Cerebellar nuclear complex (tissue), 1 donor: ENCODE measurements at places on chromosomes 16 and 17.
A peak's percentile ranks its signal among the peaks of the same experiment; 100 is the strongest.

DNA sequence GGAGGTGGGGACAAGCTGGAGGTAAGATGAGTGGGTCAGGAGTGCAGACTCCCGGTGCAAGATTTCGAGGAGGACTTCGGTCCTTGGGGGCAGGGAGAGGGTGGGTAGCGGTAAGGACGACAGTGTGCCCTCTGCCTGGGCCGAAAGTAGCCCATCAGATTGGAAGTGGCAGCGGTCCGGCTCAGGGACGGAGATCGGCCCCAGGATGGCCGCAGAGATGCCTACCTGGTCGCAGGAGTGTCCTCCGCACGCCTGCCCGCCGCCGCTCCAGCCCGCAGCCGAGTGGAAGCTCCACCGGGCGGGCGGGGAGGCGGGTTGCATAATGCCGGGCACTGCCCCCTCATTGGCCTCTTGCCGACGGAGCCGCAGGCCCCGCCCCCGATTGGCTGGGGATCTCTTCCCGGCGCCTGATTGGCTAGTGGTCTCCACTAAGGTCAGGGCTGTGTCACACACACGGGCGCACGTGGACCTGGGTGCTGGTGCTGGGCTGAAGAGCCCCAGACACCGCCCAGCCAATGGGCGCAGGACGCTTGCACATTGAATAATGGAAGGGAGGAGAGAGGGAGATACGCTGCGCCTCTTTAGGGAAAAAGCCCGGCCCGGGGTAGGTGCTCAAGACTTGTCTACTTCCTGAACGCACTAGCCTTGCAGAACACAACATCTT is at the start of gene PER1:
TSS of gene PER1 (minus strand) at position 293 of the 664 bp plus-strand sequence. CDS start 1,698 bp downstream, outside the sequence.
- peak; percentile 98 for DNase-seq

- no peak for DNase-seq
These were observed 1.3 kb upstream of the HERPUD1 start for GRCh38 chr16:56930486-56931270.

GRCh38 chr16:84410361-84411138 is 42.2 kb downstream of the ATP2C2 start:
- DNase-seq = no peak

DNA sequence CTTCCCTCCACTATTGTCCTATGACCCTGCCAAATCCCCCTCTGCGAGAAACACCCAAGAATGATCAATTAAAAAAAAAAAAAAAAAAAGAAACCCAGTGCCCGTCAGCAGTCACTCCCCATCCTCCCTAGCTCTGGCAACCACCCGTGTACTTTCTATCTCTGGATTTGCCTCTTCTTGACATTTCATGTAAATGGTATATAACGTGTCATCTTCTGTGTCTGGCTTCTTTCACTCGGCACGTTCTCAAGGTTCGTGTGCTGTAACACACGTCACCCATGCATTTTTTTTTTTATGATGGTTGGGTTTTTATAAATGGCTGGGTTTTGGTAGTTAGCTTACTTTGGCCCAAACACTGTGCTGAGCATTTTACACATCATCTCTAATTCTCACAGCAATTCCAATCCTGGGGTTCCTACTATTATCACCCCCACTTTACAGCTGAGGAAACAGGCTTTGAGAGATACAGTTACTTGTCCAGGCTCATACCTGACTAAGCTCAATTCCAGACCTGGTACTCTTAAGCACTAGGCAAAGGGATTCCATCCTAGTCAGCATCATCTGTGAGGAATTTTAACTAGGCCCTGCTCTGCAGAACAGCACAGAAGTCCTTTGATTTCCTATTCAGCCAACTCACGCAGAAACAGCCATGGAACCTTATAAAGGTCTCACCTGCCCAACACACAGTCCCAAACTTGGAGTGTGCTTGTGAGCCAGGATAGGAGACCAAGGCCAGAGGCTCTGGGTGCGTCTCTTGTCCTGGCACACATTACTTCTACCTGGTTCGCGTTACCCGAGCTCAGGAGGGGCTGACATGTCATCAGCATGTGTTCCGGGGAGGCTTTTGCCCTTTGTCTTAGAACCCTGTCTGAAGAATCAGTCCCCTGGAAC is 11.7 kb downstream of the NDUFAB1 start:
- no peak for DNase-seq

DNA sequence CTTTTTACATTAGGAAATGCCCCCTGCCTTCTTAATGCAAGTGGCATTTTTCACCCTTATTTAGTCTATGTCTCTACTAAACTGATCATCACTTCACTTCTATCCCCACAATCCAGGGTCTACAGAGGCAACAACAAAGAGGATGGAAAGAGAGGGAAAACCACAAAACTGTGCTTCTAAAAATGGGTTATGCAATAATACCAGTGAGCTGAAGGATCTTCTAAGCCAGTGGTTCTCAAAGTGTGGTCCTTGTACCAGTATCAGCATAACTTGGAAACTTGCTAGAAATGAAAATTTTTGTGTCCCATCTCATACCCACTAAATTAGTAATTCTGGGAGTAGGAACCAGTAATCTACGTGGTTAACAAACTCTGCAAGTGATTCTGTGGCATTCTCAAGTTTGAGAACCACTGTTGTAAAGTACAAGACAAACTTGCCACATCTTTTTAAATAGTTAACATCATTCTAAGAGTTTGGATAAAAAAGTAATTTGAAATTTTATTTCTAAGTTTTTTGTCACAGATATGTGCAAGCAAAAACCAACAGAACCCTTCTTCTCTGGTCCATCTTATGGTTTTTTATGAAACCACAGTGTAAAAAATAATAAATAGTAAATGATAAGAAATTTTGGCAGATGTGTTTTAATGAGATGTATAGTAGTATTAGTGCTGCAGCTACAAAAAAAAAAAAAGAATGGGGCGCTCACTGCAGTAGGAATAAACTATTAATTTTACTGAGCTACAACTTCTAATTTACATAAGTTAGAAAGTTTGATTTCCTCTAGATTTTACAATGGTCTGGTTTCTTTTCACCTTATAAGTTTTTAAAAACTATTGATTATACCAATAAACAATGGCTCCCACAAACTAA is 16.2 kb downstream of the CDC27 start:
- DNase-seq = no peak

DNA sequence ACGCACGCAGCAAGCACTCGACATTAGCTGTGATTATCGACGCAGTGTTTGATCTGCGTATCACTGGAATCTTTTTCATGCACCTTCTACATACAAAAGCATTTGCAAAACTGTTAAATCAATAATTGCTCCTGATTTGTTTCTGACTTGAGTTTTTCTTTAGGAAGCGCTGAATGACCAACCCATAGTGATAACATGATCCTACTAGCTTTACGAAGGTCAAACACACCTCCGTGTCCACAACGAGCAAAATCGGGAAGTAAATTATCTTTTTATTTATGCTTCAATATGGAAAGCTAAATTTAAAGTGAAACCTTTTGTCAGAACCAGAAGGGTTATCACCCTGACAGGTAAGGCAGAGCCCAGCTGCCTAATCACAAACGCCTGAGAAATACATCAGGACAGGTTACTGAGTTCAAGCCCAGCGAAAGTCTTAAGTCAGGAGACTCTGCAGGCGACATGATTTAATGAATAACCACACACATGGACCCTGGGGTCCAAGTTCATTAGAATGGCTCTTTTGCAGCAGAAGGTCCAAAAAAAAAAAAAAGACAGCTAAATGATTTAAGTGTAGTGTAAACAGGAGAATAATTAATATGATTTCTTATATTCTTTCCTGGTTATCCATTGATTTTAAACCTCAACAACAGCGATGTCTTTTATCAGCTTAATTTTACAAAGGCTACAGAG is 104.2 kb downstream of the ADCY9 start:
- no peak for DNase-seq

DNA sequence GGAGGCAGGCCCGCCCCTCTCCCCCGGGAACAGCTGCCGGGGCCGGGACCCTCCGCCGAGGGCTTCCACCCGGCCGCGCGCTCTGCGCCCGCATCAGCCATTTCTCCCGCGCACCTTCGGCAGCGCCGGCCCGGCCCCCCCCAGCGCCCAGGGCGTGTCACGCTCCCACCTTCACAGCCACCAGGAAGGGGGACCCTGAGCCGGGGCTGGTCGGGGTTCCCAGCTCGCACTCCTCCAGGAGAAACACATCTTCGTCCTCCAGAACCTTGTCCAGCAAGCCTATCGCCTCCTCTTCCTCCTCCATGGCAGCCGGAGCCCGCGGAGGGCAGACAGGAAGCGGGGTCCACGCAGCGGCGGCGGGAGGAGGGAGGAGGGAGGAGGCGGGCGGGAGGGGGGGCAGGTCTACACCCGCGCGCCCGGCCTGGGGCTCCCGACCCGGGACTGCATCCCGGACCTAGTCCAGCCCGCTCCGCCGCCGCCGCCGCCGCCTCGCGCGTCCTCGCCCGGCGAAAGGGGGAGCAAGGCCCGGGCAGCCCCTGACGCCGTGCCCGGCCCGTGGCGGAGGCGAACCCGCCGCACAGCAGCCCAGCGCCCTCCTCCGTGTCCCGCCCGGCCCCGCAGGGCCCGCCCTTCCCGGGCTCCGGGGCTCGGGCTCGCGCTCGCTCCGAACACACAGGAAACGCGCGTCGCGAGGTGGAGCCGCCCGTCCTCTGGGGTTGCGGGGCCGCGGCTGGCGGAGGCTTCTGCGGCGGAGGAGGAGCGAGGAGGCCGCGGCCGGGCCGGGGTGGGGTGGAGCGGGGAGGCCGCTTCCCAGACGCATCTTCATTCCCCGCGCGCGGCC is 70.8 kb downstream of the ABR start:
- DNase-seq = no peak

- no peak for DNase-seq
These were observed 1.2 kb downstream of the CYBC1 start for GRCh38 chr17:82449131-82449882.

DNA sequence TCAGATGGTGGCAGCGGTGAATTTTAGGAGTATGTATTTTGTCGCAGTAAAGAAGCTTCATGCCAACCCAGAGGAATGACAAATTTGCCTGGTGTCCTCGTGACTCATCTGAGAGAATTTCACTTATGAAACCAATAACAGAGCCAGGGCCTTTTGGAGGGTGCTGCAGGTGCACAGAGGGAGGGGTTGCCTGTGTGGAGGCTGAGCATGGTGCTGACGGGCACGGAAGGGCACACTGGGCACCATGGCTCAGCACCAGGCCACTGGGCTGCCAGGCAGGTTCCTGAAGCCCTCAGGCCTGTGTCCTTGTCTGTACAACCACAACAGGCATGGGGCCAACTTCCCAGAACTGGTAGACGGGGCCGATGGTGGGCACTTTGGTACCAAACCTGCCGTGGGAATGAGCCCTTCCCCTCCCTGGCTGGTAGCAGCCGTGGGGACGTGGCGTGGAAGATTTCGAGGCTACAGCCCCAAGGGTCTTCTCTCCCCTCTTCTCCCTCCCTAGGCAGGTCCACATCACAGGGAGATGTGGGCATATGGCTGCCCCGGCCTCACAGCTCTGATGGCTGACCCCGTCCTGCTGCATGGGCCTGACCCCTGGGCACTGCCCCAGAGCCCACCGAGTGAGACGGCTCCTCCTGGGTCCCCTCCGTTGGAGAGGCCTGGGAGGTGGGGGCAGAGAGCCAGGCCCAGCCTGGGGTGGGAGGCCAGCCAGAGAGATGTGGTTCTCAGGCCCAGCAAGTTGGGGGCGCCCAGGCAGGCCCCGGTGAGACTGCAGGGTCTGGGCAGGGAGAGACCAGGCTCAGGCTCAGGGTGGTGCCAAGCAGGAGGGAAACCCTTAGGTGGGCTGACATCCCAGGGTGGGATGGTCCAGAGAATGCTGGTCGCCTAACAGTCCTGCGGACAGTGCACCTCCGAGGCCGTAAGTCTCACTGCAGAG is 30.2 kb upstream of the ZNF469 start:
- no peak for DNase-seq

GRCh38 chr16:67169642-67170167 is 633 bp upstream of the NOL3 start:
- DNase-seq = no peak

DNA sequence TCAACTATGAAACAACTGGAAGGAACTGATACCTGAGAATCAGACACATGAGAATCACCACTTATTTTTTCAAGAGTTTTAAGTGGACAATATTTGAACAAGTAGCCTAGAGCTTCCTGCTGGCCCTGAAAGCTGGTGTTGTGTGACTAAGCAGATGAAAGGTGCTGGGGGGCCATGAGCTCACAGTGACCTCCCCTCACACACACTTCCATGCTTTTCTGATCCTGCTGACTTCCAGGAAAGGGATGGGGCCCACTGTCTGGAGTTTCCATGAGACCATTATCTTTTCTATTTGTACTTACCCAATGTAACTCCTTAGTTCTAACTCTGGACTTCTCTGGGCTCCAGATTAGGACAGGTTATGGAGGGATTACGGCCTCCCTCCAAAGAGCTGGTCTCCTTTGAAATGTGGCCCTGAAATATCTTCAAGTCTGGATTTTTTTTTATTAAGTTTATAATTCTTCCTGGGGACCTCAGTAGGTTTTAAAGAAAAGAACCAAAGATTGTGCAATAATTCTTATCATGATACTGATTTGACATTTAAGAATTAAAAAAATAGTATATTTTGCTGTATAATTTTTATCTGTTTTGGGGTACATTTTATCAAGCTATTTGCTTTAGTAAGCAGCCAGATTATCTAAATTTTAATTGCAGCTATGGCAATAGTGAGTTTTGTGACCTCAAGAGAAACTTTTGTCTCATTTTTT is 4.9 kb downstream of the CAPNS2 start:
- DNase-seq = no peak

DNA sequence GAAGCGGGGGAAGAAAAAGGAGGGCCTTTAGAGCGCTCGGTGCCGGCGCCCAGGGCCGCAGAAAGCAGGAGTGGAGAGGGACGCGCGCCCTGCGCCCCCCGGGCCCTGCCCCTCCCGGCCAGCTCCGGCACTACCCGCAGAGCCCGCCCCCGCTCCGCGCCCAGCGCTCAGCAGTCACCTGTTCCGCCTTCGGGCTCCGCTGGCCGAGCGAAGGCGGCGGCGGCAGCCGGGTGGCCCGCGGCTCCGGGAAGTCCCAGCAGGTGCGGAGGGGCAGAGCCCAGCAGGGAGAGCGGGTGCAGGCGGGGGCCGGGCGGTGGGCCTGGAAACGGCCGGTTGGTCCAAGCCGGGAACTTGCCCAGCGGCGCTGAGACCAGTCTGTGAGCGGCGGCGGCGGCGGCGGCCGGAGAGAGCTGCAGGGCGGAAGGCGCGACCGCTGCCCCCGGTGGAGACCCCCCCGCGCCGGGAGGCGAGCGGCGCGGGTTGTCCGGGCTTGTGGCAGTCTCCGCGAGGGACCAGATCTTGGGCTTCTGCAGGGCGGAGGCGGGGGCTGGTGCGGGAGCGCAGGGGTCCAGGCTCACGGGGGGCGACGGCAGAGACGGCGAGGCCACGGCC is 2.2 kb downstream of the IRX3 start:
- DNase-seq = no peak

DNA sequence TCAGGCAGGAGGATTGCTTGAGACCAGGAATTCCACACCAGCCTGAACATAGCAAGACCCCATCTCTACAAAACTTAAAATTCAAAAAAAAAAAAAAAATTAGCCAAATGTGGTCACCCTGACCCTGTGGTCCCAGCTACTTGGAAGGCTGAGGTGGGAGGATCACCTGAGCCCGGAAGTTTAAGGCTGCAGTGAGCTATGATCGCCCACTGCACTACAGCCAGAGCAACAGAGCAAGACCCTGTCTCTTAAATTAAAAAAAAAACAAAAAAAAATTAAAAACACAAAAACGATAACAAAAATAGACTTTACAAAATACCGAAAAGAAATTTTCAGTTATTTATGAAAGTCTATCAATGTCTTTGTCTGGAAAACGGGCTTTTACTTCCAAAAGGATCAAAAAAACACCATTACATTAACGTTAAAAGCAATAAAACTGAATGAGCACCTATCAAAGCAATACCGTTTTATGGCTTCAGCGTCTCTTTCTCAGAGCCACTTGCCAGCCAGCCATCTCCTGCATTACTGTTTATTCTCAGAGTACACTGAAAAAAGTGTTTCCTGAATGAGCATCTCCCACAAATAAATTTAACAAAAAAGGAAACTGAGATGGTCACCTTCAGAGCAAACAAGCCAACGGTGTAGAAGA is 6.1 kb downstream of the USP7 start:
- no peak for DNase-seq
